ENCODE measurements at places on chromosomes 5 and 9. TPM values are rescaled to one million over a fixed set of nuclear protein-coding genes. Genes with fewer than 3 reads are reported as not detected.

Gene C5orf58
- not detected for total RNA-seq

Gene VPS13A
- total RNA-seq = 50.9 TPM

Gene PIP5K1B
- not detected for total RNA-seq

Gene LHX2
- total RNA-seq = not detected

- no peak for DNase-seq
Observed at GRCh38 chr5:102036927-102037326, 259.2 kb downstream of the SLCO4C1 start.

- DNase-seq = peak; percentile 73
Observed at GRCh38 chr5:54229041-54229780, 81.2 kb downstream of the ARL15 start.

Gene LECT2
- not detected for total RNA-seq

DNA sequence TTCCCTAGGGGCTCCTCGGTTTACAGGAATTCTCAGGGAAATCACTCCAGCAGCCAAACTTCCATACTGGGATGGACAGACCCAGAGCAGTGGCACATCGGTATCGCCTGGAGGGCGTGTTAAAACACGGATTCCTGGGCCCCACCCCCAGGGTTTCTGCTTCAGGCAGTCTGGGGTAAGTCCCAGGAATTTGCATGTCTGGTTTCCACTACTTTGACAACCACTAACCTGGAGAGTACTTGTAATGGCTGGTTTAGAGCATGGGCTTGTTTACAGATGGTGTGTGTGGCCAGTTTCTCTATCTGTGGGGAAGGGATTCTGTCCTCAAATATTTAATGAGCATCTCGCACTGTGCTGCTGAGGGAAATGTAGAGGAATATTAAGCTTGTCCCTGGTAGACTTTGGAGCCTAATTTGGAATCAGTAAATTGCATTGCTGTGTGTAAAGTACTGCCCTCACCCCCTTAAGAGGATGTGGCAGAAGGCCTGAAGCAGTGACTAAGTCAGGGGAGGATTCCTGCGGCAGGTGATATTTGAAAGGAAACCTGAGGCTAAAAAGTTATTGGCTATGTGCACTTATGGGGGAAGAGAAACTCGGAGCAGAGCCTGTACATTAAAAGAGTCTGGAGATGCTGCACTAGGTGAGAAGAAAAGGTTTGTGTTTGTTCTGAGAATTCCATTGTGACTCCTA, 18.6 kb upstream of the TJP2 start:
- DNase-seq = no peak

All from fibroblast of the aortic adventitia (primary cell).